ENCODE measurements at places on chromosomes 13 and 19.

GRCh38 chr19:14183741-14184350 is 22.1 kb downstream of the ADGRL1 start:
- DNase-seq: no peak

- DNase-seq: no peak
These were observed 4.3 kb downstream of the ZSCAN1 start for GRCh38 chr19:58037927-58038687.

DNA sequence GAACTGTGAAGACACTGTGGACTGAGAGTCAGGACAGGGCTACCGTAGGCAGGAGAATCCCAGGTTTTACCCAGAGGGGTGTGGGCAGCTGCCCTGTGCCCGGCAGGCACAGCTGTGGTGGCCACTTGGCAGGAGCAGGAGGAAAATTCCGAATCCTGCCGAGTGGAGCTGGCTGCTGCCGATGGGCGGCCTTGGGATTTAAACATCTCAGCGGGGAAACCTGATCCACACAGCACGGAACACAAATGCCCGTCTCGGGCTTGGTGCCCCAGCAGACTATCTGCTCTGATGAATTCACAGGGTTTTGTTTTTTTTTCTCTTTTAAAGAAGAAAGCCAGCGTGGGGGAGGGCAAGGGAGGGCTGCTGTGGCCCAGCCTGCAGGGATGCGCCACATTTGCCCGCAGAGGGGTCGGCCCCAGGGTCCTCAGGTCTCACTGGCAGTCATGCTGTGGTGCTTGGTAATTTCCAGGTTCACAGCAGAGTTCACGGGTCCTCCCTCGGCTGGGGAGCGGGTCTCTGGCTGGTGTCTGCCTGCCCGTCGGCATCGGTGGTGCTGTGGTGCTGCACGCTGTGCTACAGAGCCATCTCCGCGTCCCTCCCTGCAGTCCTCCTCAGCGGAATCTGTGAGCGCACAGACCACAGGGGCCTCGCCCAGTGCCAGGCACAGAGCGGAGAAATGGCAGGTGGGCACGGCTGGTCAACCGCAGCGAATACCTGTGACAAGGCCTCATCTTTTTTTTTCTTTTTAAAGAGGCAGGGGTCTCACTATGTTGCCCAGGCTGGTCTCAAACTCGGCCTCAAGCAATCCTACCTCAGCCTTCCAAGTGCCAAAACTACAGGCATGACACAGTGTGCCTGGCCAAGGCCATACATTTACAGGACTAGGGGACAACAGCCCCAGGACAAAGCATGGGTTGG is 28.1 kb downstream of the MPND start:
- DNase-seq: no peak

DNA sequence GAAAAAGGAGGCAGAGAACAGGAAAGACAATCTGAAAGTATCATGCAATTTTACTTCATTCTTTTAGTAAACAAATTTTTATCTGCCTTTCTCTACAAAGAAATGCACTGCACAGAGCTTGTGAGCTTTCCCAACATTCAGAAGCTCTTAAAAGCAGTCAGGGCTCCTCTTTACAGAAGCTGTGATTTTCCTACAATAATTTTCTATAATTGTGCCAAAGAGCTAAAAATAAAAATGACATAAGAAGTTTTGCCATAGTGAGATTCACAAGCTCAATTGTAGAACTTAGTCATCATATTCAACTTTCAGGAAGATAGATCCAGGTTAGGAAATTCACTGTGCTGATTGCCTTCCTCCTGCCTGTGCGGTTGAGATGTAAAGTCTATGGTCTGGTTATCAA is 341.4 kb downstream of the PCDH9 start:
- DNase-seq: no peak

GRCh38 chr13:99258946-99259345 is 767 bp upstream of the GPR18 start:
- no peak for DNase-seq

DNA sequence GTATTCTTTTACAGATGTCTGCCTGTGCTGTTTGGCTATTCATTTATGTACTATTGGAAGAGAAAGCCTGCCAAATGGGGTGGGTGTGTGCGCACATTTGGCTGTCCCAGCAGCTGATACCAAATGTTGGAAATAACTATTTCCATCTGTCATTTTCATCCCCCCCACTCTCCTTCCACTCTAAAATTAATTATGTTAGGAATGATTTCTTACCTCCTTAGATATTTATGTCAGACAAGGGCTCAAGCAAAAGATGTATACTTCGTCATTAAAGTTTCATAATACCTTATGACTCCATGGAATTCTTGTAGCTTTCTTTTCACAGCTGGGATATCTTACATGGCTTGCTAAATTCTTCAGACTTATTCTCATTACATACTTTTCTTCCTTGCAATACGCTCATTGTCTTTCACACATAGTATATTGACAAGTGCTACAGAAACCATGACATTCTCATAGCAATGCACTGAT is 18.6 kb downstream of the ITM2B start:
- DNase-seq: no peak

- DNase-seq: no peak
These were observed 214.2 kb downstream of the OXGR1 start for GRCh38 chr13:96780105-96780504.

- DNase-seq: no peak
These were observed 9.6 kb downstream of the BCAM start for GRCh38 chr19:44818466-44819031.

GRCh38 chr19:7701654-7702457 is at the start of gene FCER2:
Gene FCER2 (minus strand): TSS chr19:7702131. CDS start chr19:7699760, 2,371 bp downstream.
- DNase-seq: no peak

- no peak for DNase-seq
These were observed 13.2 kb upstream of the URI1 start for GRCh38 chr19:29928831-29929230.
